ENCODE measurements at places on chromosomes 5 and 9. TPM values are rescaled to one million over a fixed set of nuclear protein-coding genes. Genes with fewer than 3 reads are reported as not detected.

The MARCOL gene
- not detected for total RNA-seq

The FAM170A gene
- total RNA-seq = not detected

The LCP2 gene
- total RNA-seq = 3.6 TPM

The HTR1A gene
- total RNA-seq = not detected

The F2RL2 gene
- 0.65 TPM for total RNA-seq

The SLC38A9 gene
- total RNA-seq = 41.6 TPM

The MEGF10 gene
- total RNA-seq = 0.97 TPM

Data from epithelial cell of umbilical artery (primary cell).